ENCODE measurements at places on chromosomes 7 and 10.

DNA sequence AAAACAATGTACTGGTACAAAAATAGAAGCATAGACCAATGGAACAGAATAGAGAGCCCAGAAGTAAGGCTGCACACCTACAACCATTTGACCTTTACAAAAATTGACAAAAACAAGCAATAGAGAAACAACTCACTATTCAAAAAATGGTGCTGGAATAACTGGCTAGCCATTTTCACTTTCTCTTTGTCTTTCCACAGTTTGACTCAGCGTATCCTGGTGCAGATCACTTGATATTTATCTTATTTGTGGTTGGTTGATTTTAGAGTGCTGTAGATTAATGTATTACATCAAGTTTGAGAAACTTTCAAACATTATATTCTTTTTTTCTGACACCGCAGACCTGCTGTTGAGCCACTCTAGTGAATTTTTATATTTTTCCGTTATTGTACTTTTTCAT is 381.4 kb downstream of the DGKB start:
- no peak for DNase-seq

DNA sequence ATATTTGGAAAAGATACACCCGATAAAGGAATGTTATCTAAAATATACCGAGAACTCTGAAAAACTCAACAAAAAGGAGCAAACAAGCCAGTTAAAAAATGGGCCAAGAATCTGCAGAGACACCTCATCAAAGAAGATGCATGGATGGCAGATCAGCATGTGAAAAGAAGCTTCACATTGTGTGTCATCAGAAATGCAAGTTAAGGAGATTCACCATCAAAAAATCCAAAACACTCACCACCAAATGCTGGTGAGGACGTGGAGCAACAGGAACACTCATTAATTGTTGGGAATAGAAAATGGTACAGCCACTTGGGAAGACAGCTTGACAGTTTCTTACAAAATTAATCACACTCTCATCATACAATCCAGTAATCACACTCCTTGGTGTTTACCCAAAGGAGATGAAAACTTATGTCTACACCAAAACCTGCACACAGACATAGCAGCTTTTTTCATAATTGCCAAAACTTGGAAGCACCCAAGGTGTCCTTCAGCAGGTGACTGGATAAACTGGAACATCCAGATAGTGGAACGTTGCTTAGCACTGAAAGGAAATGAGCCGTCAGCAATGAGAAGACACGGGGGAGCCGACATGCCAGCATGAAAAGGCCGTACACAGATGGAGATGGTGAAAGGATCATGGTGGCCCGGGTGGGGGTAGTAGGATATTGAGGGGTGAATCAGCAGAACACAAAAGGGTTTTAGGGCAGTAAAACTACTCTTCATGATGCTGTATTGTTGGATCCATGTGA is 27.9 kb upstream of the PWWP2B start:
- DNase-seq = no peak

DNA sequence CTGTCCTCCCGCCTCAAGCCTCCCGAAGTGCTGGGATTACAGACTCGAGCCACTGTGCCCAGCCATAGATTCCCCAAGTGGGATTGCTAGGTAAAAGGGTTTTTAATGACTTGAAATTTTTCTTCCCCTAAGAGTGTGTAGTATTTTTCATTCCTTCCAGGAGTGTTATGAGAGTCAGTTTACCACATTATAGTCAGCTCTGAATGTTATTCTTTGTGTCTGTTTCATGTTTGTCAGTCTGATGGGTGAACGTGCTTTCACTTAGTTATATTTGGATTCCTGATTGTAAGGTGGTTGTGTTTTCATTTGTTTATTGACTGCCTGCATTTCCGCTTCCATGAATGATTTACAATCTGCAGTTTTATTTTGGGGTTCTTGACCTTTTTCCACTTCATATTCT is 6.3 kb downstream of the ZNF212 start:
- no peak for DNase-seq

GRCh38 chr10:93589648-93590562 is 11.1 kb downstream of the RBP4 start:
- DNase-seq = no peak

DNA sequence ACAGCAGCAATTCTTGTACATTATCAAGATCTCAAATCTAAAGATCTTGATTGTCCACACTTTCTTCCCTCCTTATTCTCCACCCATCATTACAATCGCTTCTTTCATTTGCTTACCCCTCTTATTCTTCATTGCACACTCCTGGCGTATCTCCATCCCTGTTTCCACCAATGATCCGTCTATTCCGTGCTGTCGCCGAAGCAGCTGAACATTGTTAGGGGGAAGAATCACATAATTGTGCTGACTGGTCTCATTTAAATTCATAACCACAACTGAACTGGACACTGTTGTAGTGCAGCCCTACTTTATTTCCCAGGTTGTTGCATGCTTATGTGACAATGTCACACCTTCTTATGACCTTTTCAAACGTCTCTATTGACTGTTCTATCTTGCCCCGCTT is 18.9 kb upstream of the NRP1 start:
- no peak for DNase-seq

DNA sequence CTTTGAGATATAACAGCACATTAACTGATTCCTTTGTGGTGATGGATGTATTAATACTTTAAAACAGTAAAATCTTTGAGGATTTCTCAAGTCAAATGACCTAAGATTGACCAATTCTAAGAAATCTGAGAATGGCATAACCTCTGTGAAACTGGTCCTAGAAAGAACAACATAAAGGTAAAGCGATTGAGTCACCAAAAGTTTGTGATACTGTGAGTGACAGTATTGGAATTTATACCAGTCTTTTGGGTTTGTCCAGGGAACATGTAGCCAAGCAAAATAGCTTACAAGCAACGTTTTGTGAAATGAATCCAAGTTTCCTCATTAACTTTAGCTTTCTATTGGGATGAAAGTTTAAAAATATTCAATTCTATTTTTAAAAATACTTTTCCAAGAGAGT is 157.4 kb upstream of the TMEM196 start:
- no peak for DNase-seq

DNA sequence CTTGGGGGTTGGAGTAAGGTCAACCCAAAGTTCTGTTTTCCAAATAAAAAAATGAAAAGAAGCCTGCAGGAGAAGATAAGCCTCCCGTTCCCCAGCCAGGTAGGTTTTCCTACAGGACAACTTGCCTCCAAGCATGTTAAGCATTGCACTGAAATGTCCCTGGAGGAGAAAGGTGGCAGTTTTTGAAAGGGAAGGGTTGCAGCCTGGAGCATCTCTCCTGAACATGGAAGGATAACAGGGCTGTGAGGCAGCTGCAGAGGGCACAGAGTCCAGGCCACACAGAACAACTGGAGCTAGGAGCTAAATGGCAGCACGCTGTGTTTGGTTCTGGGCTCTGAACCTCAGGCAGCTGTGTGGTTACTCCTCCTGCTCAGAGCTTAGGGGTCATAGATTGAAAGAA is 452.9 kb downstream of the TCERG1L start:
- DNase-seq = no peak

DNA sequence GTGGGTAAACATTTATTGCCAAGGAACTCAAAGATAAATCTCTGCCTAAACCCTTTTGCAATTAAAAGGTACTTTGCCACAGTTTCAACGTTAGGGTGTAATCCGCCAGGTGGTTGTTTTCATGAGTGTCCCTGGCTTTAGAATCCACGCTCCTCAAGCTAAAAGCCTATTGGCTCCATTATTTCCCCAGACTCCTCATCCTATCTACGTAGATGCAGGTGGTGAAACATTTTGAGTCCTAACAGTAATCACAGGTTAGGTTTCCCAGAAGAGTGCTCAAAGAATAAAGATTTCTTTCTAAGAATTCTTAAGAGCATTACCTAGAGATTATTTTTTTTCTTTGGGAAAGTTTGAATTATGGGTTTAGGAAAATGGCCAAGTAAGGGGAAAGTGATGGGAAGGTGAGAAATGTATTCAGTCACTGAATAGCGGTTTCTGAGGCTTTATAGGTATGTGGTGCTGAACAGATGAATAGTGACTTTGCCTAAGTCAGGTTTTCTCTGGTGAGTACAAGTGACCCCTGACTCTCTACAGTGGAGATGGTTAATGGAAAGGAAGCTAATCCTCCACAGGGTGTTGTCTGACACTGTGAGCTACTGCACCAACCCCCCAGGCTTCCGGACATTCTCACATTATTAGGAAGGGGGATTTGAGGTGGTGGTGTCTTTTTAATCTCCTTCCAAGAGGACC is 60.2 kb downstream of the NRP1 start:
- DNase-seq = no peak

DNA sequence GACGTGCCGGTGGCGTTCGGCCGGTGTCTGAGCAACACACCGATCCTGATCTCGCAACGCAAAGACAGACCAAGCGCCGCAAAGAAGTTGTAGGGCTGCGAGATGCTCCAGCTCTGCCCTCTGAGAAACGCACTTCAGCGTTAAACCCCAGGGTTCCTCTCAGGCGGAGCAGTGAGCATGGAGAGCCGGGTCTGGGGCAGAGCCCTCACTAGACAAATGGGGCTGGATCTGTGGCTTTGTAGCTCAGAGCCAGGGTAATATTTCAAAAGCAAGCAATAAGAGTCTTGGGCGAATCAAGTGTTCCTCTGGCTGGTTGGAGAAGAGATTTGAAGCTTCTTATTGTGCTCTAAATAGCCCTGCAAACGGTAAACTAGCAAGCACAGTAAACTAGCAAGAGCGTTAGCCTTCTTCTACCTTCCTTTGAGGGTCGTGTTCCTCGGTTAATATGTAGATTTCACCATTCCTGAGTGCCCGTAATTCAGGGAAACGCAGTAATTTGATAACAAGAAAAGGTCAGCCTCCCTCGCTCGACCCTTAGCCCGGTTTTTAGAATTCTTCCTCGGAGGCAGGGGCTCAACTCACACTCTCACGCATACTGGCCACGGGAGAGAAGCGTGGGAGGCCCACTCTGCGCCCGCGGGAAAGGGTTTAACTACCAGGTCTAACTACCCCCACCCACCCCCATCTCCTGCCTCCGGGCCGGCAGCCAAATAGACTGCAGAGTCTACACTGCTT is 6.7 kb downstream of the SKAP2 start:
- no peak for DNase-seq

DNA sequence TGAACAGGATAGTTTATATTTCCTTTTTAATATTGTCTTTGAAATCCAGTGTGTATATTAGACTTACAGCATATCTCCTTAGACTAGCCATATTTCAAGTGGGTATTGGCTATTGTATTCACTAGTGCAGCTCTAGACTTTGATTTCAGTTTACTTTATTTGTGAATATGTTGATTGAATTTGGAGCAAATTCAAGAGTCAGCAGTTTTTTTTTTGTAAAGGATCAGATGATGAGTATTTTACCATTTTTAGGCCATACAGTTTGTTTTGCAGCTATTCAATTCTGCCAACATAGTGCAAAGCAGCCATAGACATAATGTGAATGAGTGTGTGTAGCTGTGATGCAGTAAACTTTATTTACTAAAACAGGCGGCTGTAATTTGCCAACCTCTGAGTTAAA is 4.6 kb downstream of the STK31 start:
- DNase-seq = no peak

GRCh38 chr10:82399850-82400249 is 524.9 kb downstream of the NRG3 start:
- DNase-seq = no peak

GRCh38 chr10:94240901-94241300 is 121.8 kb downstream of the NOC3L start:
- no peak for DNase-seq

GRCh38 chr10:80390740-80391139 is 17.6 kb upstream of the PRXL2A start:
- no peak for DNase-seq

DNA sequence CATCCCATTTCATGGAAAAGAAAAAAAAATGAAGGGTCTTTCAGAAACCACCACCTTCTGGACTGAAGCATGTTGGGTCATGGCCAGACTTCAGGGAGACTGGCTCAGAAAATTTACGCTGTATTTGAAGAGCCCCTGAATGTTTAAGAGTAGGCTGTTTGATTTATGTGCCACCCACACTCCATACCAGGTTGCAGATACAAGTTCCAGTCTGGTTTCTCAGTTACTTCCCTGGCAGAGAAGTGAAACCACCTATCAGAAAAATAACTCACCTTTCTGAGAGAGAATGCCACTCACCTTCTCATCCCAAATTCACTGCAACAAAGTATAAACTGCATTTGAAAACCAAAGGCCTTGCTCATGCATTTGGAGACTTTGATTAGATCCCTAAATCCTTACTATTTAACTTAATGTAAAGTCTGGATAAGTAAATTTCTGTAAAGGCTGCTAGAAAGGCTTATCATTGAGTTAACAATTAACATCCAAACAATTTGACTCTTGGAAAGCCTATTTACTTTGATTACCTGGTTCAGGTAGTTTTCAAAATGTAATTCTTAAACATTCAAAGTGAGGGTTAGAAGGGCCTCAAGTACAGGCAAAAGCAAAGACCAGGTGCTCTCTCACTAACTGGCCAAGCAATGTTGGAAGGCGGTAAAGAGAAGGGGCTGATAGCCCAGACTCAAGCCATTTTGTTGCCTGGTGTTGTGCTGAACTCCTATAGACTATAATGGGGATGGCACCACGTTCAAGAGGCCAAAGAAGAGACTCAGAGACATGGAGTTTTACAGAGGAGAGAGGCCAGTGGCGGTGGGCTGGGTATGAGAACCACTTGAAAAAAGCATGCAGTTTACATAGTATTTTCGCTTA is 12.8 kb upstream of the ADD3 start:
- DNase-seq = no peak

DNA sequence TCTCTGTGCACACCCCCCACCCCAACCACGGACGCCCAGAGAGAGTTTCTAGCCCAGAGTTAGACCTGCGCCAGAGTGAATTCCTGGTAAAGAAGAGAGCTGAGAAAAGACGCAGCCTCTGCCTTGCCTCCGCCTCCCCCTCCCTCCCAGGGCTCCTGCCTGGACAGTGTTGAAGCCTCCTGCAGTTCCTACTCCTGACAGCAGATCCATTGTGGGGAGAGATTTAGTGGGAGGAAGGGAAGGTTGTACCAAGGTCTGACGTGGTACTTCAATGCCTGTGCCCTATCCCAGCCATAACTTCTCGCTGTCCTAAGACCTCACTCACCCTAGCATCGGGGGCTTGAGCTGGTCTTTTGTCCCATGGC is 952 bp downstream of the SRRM3 start:
- DNase-seq = no peak

- DNase-seq = no peak
These were observed 95.0 kb upstream of the SLC26A5 start for GRCh38 chr7:103541026-103541425.

DNA sequence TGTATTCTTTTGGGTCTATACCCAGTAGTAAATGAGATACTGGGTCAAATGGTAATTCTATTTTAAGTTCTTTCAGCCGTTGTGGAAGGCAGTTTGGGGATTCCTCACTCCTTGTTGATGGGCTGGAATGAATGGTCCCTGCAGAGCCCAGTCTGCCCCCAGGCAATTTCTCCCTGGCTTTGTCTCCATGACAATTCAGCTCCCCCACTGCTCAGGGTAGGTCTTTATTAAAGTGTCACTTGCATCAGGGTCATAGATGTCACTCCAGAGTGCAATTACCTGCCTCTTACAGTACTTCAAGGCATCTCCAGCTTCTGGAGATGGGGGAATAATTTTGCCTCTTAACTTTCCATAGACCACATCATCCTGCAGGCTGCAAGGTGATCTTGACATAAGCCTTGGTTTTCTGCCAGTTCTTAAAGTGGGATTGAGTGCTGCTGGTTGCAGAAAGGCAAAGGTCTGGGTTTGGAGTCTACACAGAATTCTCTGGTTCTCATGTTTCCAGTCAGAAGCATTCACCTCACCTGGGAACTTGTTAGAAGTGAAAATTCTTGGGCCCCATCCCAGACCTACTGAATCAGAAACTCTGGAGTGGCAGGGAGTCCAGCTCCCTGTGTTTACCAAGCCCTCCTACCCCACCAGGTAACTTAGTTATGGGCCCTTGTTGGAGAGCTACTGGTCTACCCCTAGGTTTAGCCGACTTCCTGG is 442.4 kb downstream of the GALNT17 start:
- no peak for DNase-seq

- DNase-seq = no peak
These were observed 74.9 kb downstream of the RSU1 start for GRCh38 chr10:16742165-16742960.

All from stimulated activated CD4-positive, alpha-beta T cell treated with anti-CD3 and anti-CD28 coated beads, TNF-alpha, amount 100 ng/mL, for 48 hours (primary cell).